ENCODE measurements at places on chromosomes 5 and 9. TPM values are rescaled to one million over a fixed set of nuclear protein-coding genes. Genes with fewer than 3 reads are reported as not detected.

The ZNF354B gene
- 33.0 TPM for total RNA-seq

- DNase-seq = no peak
These were observed 330.7 kb upstream of the ADAMTSL1 start for GRCh38 chr9:18143073-18143745.

- DNase-seq = no peak
These were observed 204.8 kb downstream of the MEF2C start for GRCh38 chr5:88677943-88678769.

- DNase-seq = no peak
These were observed 64.0 kb upstream of the FOXE1 start for GRCh38 chr9:97788763-97789663.

The SLC6A7 gene
- total RNA-seq = not detected

- no peak for DNase-seq
These were observed 97.3 kb upstream of the ADAMTS16 start for GRCh38 chr5:5042806-5043205.

- no peak for DNase-seq
These were observed 65.2 kb downstream of the USP20 start for GRCh38 chr9:129900263-129901027.

The TDRD7 gene
- 10.6 TPM for total RNA-seq

The F12 gene
- 13.4 TPM for total RNA-seq

DNA sequence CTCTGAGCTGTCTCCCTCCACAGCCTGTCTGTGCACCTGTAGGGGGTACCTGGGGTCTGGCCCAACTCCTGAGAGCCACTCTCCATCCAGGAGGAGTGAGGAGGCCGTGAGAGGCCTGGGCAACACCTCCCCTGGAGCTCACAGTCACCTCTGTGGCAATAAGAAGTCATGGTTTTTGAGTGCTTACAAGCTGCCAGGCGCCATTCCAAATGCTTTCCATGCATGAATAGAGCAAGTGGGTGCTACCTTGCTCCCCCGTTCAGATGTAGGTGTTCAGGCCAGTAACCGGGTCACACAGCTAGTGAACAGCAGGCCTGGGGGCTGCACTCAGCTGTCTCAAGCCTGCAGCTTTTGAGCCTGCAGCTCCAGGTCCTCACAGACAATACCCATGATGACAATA is 30.6 kb downstream of the CORO2A start:
- DNase-seq = no peak

GRCh38 chr5:6543830-6544560 is 88.8 kb downstream of the NSUN2 start:
- DNase-seq = no peak

The AGXT2 gene
- not detected for total RNA-seq

- no peak for DNase-seq
These were observed 2.5 kb upstream of the SPINK7 start for GRCh38 chr5:148309746-148310145.

- no peak for DNase-seq
These were observed 4.8 kb upstream of the GFI1B start for GRCh38 chr9:132973713-132974112.

GRCh38 chr5:112532654-112533360 is 113.7 kb upstream of the EPB41L4A start:
- no peak for DNase-seq

DNA sequence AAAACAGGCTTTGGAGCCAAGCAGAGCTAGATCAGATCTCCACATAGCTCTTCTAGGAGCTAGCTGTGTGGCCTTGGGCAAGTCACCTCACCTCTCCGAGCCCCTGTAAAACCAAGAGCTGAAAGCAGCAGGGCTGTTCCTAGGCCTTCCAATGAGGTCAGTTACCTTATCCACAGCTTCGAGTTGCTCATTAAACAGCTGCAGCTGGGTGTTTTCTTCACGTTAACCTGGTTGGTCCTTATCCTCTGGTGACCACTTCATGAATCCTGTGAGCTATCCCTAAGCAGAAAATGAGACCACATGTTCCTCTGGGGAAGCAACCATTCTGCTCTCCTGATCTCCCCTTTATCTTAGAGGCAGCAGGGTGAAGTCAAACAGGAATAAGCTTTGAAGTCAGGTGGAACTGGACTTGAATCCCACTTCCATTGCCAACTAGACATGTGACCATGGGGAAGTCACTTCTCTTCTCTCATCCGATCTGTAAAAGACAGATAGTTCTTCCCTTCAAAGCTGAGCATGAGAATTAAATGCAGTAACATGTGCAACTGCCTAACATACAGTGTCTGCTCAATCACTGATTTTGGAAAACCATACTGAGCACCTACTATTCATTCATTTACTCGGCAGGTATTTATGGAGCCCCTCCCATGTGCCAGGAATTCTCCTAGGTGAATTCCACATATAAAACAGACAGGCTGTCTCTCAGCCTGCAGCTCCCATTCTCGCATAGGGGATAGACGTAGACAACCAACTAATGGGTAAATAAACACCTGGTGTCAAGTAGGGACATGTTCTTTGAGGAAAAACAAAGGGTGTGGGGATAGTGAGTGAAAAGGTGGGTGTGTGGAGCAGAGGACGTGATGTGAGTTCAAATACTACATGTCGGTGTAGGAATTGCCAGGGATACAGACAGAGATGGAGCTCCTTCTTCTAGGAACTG is 111.7 kb upstream of the BOD1 start:
- DNase-seq = no peak

The GDNF gene
- not detected for total RNA-seq

The RANBP3L gene
- total RNA-seq = 0.28 TPM

The ZDHHC21 gene
- 3.4 TPM for total RNA-seq

DNA sequence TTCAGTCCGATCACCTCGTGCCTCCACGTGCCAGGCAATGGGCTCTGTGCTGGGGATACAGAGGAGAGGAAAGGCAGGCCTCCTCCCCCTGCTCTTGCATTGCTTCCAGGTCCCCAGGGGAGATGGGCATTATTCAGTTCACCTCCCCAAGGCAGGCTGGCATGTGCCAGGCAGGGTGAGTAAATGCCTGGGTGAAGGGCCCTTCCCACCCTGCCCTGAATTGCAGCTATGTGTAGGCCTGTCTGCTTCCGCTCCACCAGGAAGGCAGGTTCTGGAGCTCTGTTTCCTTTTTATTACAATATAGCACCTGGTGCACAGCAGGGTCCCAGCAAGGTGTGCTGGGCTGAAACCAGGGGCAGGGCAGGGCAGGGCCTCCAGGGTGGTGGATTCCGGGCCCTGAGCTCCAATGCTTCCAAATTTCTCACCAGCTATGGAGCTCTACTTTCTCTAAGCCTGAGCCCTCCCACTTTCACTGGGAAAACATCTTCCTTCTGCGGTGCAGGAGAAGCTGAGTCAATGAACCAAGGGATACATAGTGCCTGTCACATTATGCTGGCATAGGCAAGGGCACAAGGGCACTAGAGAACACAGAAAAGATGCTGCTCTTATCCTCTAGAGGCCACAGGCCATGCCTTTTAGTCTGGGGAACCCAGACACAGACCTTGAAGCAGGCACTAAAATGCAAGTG is 42.0 kb downstream of the SHB start:
- DNase-seq = no peak

DNA sequence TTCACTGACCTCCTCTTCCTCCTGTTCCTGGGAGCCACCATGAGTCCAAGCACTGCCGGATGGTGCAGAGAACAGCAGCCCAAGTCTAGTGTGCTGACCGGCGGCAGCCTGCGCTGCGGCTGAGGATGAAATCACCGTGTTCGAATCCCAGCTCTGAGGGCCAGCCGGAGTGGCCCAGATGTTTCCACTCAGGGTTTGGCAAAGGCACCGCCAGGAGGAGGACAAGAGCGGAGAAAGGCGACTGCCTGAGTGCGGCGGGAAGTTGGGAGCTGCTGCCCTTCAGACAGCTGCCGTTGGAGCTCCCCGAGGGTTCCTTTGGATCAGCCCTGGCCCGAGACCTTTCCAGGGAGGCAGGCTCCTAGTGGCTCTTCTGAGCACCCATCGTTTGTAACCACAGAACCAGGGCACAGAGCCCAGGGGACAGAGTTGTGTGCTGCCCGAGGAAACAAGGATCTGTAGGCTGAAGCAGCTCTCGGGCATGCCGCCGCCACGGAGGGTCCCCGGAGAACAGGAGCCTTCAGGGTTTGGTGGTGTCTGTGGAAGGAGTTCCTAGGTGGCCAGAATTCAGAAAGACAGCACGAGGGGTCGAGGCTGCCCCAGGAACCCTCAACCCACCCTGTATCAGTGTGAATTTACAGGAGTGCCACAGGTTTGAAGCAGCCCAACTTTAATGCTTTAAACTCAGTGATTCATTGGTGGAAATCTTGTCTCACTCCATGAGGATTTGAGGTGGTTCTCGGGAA is 115.6 kb upstream of the COL5A1 start:
- no peak for DNase-seq

The RASGRF2 gene
- total RNA-seq = 4.7 TPM

The TAS2R1 gene
- total RNA-seq = not detected

- no peak for DNase-seq
These were observed 379.2 kb downstream of the ACTL7B start for GRCh38 chr9:108476574-108476973.

- no peak for DNase-seq
These were observed 598.5 kb downstream of the BNC2 start for GRCh38 chr9:16271967-16272366.

DNA sequence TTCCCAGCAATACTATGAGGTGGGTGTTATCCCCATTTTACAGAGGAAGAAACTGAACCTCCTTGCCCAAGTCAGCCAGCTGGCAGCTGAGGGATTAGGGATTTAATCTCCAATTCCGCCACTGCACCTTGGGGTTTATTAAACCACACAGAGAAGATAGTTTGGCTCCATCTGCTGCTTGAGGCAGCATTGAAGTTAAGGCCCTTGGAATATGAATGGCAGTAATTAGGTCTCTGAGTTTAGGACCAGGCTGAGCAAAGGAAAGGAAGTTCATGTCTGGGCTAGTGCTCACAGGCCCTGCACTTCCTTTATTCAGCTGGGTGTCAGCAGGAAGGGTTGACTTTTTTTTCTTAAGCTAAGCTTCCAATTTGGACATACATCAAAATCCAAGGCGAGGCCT is 86.9 kb upstream of the GDNF start:
- no peak for DNase-seq

GRCh38 chr5:59864718-59865117 is 28.8 kb downstream of the PDE4D start:
- DNase-seq = no peak

The EIF4E1B gene
- not detected for total RNA-seq

GRCh38 chr9:137000177-137000930 is 4.0 kb upstream of the CLIC3 start:
- DNase-seq = no peak

The PLAC8L1 gene
- 0.49 TPM for total RNA-seq

DNA sequence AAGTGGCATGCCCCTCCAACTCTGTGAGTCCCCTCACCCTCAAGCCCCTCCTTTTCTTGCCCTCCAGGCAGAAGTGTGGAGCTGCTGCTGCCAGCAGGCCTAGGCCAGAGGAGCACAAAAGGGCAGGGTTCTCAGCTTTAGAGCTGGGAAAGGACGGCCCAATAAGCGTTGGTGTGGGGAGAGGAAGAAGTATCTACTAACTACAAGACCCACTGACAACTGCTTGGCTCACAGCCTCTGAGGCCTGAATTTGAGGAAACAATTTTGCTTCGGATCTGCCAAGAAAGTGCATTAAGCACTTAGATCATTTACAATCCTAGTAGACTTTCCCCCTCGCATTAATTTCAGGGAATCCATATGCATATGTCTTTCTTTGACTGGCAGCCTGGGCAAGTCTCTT is 179.4 kb downstream of the SNX18 start:
- DNase-seq = no peak

The DOLK gene
- 20.0 TPM for total RNA-seq

GRCh38 chr5:68027519-68027918 is 188.0 kb upstream of the PIK3R1 start:
- no peak for DNase-seq

- no peak for DNase-seq
These were observed 258.6 kb downstream of the TLE1 start for GRCh38 chr9:81430727-81431126.

- no peak for DNase-seq
These were observed 78.0 kb downstream of the OSMR start for GRCh38 chr5:38923661-38924451.

Measured in Panc1 (cell line).